HS-5 (cell line): ENCODE measurements at places on chromosomes 11 and 22.

GRCh38 chr11:114156131-114156581 is 96.6 kb downstream of the ZBTB16 start:
- no peak for DNase-seq

DNA sequence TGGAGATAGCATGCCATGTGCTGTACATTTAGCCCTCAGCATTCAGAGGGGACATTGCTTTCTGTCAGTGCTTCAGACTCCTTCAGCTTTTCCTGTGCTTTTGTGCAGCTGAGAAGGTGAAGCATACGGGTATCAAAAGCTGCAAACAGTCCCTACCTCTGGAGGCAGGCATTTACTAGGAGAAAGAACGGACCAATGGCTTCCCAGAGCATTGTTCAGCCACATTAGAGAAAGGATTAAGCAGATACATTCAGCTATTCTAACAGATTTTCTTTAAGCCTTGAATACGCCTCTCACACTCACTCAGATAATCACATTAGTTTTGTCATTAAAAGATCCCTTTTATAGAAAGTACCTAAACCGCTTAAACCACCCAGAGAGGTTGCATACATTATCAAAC is 80.7 kb upstream of the FAM181B start:
- no peak for DNase-seq

DNA sequence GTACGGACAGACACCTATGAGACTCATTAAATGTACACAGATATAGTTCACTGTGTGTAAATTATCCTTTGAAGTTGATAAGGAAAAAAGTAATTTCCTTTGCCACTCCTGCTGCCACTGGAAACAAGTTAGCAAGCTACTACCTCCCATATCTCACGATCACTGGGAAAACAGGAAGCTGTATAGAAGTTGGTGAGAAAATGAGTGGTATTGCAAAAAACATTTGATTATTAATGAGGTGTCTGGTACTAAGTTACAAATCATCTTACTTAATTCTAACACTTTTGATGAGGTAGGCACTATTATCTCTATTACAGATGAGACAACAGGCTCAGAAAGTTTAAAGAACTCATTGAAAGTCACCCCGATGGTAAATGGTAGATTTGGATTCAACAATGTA is 68.5 kb downstream of the GAB2 start:
- no peak for DNase-seq

GRCh38 chr11:110488446-110488845 is 58.7 kb downstream of the FDX1 start:
- DNase-seq, result no peak

- DNase-seq, result peak; percentile 11
Observed at GRCh38 chr11:130131961-130132850, 27.4 kb upstream of the ST14 start.

GRCh38 chr11:126404367-126404766 is 48.9 kb downstream of the ST3GAL4 start:
- DNase-seq, result peak; percentile 11

- no peak for DNase-seq
Observed at GRCh38 chr22:25564320-25564978, at the start of gene GRK3. GRK3 (plus strand) TSS chr22:25564675; CDS start chr22:25565041, 366 bp downstream.

DNA sequence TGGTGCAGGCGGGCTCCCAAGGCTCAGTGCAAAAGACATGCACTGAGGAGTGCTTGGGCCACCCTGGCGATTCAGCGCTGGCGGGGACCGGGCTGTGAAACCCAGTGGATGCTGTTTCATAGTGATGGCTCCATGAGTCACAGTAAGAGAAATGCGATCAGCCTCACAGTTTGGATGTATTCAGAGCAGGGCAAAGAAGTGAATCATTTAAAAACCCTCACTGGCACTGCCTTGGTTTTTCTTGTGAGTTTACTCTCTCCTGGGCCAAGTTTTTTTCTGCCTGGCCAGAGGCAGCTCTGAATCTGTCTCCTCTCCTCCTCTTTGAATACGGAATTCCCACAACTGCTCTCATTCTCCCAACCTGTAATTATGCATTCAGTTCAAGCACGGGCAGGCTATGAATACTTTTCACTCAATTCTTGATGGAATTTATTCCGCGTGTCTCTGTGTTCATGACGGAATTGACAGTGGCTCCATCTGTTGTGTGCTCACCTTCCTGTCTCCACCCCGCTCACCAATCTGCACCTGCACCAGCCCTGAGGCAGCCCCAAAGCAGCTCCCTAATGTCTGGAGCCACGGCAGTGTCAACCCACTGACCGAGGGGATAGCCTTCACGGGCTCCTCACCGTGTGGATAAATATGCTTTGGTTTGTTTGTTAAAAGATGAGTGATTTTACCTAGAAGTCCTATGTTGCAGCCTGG is 14.9 kb downstream of the ADAMTS8 start:
- peak; percentile 76 for DNase-seq

- no peak for DNase-seq
Observed at GRCh38 chr11:79097246-79097875, 343.5 kb downstream of the TENM4 start.

DNA sequence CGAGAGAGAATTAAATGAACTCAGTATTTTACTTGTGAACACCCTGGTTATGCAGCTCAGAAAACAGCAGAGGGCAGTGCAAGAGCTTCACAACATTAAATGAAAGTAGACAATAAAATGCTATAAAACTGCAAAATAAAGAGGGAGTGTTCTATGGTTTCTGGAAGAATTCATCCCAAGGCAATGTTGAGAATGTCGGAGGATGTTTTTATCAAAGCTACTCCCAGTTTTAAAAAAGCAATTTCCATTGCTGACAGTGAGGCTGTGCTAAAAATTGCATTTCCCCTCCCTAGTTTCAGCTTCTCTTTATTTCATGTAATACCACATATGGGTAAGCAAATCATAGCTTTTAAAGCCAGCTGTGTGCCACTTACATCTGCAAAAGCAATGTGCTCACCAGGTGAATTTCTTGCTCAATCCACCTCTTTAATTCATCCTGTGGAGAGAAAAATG is 296.8 kb downstream of the RAB38 start:
- DNase-seq, result peak; percentile 23

- DNase-seq, result no peak
Observed at GRCh38 chr11:61113201-61113600, 10.9 kb downstream of the CD5 start.

GRCh38 chr11:115126515-115127208 is 377.6 kb downstream of the CADM1 start:
- no peak for DNase-seq

- no peak for DNase-seq
Observed at GRCh38 chr22:49460592-49461281, 366.9 kb downstream of the BRD1 start.

GRCh38 chr11:34899633-34900016 is 16.6 kb downstream of the APIP start:
- DNase-seq, result no peak

GRCh38 chr22:35754761-35755160 is 37.1 kb downstream of the APOL5 start:
- no peak for DNase-seq

GRCh38 chr11:120964857-120965256 is 59.0 kb upstream of the TBCEL start:
- peak; percentile 6 for DNase-seq

GRCh38 chr22:50544746-50545253 is 899 bp upstream of the KLHDC7B start:
- no peak for DNase-seq

GRCh38 chr22:28297504-28297903 is 378.4 kb upstream of the PITPNB start:
- DNase-seq, result no peak

GRCh38 chr22:42190274-42190673 is 59.7 kb upstream of the CYP2D6 start:
- no peak for DNase-seq

- DNase-seq, result no peak
Observed at GRCh38 chr22:26552466-26552865, 37.5 kb downstream of the TPST2 start.

- DNase-seq, result no peak
Observed at GRCh38 chr11:1193326-1194230, 29.3 kb upstream of the MUC5B start.

- DNase-seq, result no peak
Observed at GRCh38 chr11:3613998-3614741, 27.6 kb downstream of the ART5 start.

DNA sequence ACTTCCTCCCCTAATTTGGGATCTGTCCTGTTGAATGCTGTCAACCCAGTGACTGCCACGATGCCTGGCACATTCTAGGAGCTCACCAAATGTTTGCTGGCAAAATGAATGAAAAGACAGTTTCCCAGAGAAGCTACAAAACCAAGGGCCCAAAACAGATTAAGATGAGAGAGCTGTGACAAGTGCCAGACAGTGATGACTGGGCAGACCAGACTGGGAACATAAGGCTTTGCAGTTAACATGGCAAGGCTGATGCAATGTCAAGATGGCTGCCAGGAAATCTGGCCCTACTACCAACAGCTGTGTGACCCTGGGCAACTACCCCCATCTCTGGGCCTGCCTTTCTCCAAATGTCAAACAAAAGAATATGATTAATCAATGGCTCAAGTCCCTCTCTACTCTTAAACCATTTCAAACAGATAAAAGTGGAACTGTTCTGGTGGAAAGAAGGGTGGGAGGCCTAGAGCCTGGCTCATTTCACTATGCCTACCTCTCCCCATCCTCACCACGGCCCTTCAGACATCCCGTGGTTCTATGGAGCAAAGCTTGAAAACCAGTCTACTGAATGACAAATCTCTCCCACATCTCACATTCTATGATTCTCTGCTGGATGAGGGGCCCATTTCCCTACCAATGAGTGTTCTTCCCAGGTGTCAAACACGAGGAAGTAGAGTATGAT is 12.8 kb downstream of the AP1B1 start:
- no peak for DNase-seq

DNA sequence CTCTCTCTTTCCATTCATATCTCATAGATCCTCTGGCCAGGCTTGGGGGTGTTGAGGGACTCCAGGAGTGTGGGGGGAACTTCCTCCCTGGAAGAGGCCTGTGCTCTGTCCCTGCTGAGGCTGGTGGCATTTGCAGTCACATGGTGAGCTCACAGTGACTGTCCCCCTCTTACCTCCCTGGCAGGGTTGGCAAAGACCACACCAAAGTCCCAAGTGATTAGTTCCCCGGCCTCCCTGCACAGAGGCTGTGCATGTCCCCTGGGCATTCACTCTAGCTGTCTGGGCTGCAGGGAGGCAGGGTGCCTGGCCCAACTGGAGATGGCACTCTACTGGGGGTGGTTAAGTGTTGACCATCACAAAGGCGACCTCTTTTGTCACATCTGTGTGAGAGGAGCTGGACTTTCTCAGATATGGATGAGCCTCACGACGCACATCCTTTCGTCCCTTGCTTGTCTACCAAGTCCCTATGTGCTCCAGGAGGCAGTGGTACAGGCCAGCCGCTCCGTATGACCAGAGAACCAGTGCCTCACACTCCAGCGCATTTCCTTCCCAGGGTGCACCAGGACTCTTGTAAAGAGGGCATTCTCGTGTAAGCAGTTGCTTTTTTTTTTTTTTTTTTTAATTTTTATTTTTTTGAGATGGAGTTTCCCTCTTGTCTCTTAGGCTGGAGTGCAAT is 8.8 kb downstream of the TANGO2 start:
- no peak for DNase-seq

DNA sequence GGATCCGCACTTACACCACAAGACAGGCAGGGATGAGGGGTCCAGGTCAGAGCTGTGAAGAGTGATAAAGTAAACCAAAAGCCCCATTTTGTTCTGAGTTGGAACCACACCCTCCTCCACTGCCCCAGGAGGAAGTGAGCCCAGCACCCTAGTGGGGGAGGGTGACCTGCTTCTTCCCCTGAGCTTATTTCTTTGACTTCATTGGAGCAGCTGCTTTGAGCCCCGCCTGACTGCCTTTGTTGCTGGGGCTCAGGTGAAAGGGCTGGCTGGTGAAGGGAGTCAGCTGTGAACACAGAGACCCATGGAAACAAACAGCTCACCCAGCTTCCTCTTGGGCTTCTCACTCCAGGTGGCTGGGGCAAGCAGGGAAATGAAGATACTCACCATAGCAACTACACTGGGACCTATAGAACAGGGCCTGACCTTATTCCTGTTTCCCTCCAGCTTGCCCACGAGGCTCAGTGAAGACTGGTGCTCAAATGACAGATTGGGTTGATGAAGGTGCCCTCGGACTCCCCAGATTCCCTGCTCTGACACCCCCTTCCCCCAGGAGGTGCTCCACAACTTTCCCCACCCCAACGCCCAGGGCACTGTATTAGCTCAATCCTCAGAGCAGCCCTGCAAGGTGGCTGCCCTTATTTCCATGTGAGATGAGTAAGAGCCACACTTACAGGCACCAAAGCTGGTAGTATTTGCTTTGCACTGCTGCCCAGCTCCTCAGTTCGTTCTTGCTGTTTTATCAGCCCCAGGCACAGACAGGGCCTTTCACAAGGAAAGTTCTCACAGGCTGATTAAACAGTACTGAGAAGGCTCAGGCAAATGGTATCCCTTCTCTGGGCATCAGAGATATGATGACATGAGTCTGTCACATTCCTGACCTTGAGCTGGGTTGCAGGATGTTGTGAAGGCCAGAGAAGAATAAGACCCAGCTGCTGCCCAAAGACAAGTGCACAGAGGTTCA is 2.4 kb downstream of the UCP2 start:
- no peak for DNase-seq

GRCh38 chr11:13834463-13834862 is 128.1 kb upstream of the SPON1 start:
- DNase-seq, result no peak

DNA sequence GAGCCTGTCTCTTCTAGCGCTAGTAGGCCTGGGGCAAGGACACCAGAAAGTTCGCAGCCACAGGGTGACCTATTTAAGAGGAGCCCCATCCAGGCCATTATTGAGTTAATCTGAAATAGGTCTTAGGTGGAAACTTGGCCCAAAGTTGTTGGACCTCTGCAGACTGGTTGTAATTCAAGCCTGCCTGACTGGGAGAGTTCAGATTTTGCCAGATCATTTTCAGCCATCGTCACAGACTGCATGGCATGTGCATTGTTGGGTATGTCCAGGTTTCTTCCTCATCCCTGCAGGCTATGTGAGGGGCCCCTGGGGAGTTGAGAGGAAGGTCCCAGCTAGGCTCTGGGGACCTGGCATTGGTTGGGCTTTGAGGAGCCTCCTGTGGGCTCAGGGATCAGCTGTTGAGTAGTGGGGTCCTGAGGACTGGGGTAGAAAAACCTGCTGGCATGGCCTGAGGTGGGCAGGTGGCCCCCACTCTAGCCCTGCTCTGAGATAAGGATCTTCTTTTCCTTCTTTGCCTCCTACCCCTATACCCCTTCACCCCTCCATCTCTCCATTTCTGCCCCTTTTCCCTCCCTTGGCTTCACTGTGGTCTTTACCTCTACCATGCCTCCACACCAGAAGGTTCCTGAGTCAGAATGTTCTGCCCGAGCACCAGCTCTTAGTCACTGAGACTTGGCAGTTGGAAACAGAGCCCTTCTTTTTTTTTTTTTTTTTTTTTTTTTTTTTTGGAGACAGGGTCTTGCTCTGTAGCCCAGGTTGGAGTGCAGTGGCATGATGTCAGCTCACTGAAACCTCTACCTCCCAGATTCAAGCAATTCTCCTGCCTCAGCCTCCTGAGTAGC is 112.7 kb downstream of the MORC2 start:
- no peak for DNase-seq
